ENCODE measurements at places on chromosomes 11 and 22.

- DNase-seq, result no peak
These were observed 61.7 kb downstream of the PRDM11 start for GRCh38 chr11:45208135-45208534.

DNA sequence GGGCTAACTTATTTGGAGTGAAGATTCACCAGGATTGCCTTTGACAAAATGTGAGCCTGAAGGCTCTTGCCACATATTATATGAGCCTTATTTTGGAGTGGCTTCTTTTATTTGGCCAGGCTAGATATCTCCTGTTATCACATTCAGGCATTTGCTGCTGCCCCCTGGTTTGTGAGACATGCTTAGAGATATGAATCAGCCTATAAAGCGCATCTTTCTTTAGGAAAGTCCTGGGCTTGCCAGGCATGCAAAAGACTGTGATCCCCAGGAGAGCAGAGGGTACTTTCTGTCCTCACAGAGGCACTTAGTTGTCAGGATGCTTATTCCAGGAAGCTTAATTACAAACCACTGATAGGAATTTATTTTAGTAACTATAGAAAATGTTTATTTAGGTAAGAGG is 333.3 kb downstream of the FAT3 start:
- no peak for DNase-seq

DNA sequence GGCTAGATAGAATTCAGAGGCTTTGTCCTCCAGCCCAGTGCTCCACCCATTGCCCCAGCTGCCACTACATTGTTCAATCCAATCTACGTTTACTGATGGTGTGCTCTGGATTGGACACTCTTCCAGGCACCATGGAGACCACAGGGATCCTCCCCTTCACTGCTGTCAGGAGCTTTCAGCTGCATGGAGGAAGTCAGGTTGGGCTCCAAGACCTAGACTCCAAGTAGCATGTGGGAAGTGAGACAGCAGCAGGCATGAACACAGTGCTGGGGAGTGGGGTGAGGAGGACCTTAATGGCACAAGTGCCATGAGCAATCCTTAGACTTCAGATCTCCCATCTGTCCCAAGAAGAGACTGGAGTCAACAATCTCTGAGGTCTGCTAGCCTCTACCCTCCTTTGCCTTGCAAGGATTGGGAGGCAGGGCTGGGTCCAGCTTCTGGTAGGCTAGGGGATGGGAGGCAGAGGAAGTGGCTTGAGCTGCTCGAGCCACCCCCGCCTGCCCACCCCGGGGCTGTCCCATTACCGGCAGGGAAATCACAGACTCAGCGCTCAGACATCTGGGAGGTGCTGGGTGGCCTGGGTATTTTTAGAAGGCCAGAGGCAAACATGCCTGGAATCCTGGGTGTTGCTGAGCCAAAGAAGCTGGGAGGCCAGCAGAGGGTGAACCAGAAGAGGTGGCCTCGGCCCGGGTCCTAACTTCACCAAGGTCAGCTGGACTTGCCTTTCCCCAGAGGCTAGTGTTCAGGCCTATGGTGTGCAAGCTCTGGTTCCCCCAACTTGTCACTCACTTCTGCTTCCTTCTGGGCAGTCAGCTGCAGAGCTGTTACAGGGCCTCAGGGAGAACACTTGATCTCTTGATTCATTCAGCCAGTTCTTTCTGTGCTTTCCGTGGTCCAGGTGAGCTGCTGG is 15.2 kb upstream of the FCHSD2 start:
- DNase-seq, result no peak

- DNase-seq, result no peak
These were observed 92.0 kb downstream of the MYEOV start for GRCh38 chr11:69385832-69386427.

DNA sequence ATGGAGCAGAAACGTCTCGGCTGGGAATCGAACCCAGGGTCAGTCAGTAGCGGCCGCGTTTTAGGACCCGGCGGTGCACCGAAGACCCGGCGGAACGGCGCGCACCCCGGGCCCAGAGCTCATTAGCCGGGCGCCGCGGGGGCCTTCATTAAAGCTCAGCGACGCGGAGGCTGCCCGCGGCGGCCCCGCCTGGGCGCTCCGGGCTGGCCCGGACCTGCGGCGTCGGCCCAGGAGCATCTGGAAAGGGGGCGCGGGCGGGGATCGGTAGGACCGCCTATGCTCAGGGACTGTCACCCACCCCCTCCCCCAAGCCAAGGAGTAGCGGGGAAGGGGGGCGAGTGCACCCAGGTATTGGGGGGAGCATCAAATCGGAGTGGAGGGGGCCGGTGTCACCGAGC is 52.2 kb downstream of the CYTH4 start:
- DNase-seq, result no peak

- no peak for DNase-seq
These were observed 78.5 kb downstream of the RPS6KA4 start for GRCh38 chr11:64437426-64437825.

DNA sequence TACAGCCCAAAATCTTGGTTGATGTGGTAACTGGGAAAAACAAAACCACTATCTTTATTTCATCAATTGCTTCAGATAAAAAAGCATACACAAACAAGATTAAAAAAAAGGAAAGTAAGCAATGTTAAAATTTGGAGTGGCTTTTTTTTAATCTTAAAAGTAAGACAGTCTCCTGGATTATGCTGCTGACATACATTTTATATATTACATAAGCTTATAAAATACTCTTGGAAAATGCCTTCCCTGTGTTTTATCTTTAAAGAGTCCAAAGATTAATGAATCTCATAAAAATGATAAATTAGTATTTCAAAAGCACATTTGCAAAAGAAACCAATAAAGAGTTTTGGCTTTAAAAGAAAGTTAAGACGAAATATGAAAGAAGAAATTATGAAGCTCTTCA is 132.7 kb downstream of the DLG2 start:
- no peak for DNase-seq

DNA sequence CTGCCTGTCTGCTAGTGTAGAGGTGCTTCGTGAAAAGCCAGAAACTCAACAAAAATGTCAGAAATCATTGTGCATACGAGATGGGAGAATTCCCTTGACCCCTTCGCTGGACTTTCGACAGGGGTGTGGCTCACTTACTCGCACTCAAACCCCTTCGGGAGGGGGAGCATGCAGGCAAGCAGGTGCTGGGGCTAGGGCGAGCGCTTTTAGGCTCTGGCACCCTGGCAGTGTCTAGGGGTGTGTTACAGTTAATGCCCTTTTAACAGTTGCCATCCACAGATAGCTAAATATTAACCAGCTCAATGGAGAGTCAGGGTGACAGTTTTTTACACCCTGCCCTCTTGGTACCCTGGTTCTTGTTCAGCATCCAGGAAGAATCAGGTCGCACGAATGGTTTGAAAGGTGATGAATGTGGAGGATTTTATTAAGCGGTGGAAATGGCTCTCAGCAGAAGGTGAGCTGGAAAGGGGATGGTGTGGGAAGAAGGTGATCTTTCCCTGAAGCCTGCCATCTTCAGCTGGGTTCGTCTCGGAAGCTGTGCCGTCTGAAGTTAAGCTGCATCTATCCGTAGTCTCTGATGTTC is 59.6 kb upstream of the SHANK2 start:
- DNase-seq, result no peak

DNA sequence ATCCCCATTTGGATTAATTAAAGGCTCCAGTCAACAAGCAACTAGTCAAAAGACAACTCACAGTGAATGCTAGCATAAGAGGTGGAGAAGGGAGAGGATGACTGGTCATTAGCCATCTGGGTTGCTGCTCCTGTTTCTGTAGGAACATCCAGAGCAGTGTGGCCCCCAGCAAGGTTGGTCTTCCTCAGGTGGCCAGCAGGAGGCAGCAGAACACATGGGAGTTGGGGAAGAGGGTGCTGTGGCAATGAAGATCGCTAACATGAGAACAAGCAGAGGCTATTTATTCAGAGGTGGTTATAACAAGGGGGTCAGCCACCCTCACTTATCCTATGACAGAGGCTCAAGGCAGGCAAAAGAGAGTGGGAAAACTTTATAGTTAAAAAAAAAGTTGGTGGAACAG is 21.3 kb downstream of the IZUMO1R start:
- peak; percentile 59 for DNase-seq

DNA sequence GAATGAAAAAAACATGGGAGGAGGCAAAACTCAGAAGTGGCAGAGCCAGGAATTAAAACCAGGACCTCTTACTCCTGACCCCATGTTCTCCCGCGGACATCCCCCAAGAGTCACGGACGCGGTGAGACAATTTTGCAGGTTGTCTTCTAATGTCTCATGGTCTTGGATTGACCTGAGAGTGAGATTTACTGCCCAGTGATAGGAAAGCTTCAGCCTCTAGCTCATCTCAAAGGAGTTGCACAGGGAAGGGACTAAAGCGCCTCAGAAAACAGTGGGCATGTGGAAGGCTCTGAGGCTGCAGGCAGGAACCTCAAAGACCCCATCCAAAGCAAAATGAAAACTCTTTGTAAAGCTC is 197.4 kb downstream of the ADAMTS15 start:
- no peak for DNase-seq

DNA sequence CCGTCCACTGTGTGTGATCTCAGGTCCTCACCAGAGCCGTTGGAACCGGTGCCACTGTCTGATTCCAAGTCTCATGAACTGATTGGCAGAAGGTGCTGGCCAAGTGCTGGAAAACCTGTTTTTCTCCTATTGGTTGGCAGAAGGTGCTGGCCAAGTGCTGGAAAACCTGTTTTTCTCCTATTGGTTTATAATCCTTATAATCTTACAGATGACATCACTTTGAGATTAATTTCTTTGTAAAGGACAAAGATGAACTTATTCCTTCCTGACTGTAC is 1106.3 kb downstream of the BRD1 start:
- no peak for DNase-seq

- DNase-seq, result no peak
These were observed 632.7 kb upstream of the CHORDC1 start for GRCh38 chr11:90855531-90855930.

- DNase-seq, result no peak
These were observed 863 bp upstream of the TPBGL start for GRCh38 chr11:75239531-75240290.

GRCh38 chr11:90134478-90135003 is at the start of gene NAALAD2:
TSS of gene NAALAD2 (plus strand) at chr11:90134663. CDS start at chr11:90134759, 96 bp downstream.
- DNase-seq, result no peak

GRCh38 chr11:121588747-121589146 is 136.0 kb upstream of the SORL1-AS1 start:
- DNase-seq, result peak; percentile 94

DNA sequence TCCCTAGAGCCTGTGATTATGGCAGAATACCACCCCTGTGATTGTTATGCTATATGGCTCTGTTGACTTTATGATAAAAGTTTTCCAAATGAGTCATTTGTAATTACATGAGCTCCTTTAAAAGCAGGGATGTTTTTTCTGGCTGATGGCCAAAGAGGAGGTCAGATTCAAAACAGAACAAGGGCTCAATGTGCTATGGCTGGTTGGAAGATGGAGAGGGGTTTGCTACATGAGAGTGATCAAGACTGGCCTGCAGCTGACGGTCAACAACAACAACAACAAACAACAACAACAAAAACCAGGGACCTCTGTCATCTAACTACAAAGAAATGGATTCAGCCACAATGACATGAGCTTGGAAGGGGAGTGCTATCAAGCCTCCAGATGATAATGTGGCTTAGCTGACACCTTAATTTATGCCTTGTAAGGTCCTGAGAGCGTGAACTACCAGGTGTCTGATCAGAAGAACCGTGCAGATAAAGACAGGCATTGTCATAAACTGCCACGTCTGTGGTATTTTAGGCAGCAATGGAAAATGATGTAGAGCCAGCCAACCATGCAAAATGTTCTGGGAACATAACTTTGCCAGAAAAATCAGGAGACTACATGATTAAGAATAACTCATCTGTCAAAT is 47.2 kb downstream of the PIWIL3 start:
- DNase-seq, result peak; percentile 82

DNA sequence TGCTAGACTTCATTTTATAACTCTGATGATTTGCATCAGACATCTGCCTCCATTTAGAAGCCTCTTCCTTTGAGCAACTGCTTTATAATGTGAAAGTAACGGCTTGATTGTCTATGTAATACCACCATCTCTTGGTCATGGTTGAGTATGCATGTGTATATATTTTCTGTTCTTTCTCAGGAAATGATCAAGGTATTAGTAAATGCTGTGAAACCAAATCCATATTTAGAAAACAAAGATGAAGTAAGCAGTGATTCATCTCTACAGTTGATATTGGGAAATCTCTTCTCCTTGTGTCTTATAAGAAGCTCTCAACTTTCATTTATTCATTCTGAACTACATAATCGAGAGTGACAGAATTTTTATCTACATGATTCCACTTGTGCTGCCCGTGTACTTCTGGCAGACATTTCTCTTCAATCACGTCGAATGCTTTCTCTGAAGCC is 104.6 kb upstream of the ANO3 start:
- DNase-seq, result no peak

DNA sequence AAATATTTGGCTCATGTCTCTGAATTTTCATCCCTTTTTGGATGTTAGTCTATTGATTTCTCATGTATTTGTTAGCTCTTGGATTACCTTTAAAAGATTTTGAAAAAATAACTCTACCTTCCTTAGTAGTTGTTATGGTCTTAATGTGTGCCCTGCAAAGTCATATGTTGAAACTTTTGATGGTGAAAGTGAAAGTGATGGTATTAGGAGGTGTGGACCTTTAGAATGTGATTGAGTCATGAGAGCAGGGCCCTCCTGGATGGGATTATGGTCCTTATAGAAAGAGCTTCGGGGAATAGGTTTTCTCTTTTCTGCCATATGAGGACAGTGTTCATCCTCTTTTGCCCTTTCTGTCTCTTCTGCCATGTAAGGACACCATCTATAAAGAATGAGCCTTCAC is 33.6 kb upstream of the MPPED2 start:
- no peak for DNase-seq

DNA sequence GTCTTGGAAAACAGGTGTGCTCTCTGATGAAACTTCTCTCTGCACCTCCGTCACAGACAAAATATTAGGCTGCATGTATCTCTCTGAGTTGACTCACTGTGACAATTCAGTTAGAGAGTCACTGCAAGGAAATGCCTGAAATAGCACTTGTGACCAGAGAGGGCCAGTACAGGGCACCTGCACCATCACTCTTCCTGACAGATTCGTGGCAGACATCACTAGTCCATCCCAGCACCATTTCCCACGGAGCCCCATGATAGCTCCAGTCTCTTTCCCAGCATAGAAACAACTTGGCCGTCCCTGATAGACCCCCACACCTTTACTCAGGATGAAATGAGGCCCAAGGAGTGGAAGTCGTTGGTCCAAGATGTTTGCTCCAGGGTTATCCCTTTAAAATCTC is 73.3 kb upstream of the ISX start:
- no peak for DNase-seq

DNA sequence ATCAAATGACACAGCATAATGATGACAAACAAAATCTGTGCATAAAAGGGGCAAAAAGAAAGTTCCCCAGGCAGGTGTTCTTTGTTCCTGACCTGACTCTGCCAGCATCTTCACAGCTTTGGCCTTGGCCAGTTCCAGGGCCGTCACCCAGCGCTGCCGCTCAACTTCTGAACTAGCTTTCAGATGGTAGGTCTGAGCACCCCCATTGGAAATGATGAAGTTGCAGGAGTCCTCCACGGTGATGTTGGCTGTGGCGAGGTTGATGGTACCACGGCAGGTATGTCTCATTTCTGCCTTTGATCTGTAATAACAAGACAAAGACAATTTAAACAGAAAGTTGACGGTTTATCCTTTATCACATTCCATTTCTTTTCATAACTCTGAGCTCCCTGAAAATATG is 5.3 kb downstream of the OSBP start:
- DNase-seq, result no peak

GRCh38 chr22:22105364-22105763 is 122.8 kb upstream of the TOP3B start:
- DNase-seq, result no peak
